ENCODE measurements at places on chromosomes 4 and X.

DNA sequence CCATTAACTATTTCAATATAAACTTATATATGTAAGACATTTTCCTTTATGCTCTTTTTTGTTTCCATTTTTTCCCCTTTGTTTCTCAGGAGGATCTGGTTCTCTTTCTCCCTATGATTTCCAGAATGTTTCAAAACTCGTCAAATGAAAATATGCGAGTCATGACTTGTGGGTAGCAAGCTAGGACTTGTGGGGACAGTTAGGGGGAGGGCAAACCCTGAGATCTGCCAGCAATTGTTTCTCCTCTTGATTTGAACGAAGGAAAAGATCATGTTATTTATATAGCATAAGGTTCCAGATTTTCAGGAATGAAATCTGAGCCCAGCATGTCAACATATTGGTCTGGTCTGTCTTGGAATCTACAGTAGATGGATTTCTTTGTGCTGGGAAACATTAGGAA, 28.9 kb upstream of the GPC4 start:
- DNase-seq: no peak

- no peak for DNase-seq
Measured at GRCh38 chr4:7199129-7199725, 6.9 kb downstream of the SORCS2 start.

DNA sequence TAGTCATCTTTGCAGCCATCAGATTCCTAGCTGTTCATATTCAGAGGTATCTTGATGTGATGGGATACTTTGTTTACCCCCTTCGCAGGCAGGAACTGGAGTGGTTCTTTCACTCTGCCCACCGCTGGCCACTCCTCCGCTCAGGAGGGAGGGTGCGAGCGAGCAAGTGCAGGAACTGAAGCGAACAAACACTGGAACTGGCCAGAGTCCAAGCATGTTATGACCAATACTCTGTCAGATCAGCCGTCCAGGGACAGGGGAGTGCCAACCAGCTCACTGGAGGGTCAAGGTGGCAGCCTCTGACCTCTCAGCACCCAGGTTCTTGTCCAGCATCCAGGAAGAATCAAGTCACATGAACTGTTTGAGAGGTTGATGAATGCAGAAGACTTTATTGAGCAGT, 18.0 kb upstream of the MANBA start:
- peak; percentile 25 for DNase-seq

DNA sequence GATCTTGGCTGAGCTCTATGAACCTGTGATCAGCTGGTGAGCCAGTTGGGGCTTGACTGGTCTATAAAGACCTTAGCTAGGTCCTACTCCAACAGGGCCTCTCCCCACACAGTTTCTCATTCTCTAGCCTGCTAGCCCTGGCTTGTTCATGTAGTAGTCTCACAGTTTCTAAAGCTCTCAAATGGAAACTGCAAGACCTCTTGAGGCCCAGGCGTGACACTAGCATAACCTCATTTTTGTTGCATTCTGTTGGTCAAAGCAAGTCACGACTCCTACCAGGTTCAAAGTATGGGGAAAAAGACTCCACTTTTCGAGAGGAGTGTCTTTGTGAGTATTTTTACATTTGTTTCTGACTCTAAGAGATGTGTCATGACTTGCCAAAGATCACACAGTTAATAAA, 50.9 kb downstream of the CEP44 start:
- DNase-seq: no peak

- DNase-seq: no peak
Measured at GRCh38 chr4:85149676-85150075, 183.2 kb upstream of the WDFY3 start.

DNA sequence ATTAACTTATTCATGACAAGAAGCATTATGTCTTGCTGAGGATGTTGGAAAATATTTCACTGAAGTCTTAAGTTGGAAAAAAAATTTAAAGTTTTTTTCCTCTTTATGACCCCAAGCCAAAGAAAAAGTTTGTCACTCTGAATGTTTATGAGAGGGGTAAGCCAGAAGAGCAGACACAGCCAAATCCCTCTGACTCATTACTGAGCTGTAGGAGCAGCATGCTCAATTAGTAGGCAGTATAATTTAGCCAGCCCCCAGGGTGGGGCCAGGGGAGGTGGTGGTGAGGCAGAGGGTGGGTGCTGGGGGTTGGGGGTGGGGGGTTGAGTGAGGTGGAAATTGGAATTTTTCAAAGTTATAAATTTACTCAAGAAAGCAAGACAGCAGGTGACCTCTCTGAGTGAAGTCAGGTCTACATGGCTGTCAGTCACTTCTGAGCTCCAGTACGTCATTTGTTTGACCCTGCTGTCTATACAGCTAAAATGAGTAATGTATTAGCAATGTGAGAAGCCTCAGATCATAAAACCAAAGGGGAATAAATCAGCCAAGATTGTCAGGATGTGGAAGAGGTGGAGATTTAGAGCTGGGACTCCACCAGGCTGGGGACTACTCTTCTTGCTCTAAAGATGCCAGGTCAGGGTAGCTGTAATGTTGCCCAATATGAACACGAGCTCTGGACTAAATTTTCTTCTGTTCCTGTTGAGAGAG, 98.8 kb upstream of the NDP start:
- DNase-seq: no peak

DNA sequence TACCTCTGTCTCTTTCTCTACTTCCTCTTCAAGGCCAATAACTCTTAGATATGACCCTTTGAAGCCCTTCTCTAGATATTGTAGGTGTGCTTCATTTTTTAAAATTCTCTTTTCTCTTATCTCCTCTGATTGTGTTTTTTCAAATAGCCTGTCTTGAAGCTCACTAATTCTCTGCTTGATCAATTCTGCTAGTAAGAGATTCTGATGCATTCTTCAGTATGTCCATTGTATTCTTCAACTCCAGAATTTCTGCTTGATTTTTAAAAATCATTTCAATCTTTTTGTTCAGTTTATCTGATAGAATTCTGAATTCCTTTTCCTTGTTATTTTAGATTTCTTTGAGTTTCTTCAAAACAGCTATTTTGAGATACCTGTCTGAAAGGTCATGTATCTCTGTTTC, 47.9 kb downstream of the MCUB start:
- no peak for DNase-seq

- DNase-seq: peak; percentile 56
Measured at GRCh38 chr4:41061482-41062185, 152.7 kb downstream of the APBB2 start.

DNA sequence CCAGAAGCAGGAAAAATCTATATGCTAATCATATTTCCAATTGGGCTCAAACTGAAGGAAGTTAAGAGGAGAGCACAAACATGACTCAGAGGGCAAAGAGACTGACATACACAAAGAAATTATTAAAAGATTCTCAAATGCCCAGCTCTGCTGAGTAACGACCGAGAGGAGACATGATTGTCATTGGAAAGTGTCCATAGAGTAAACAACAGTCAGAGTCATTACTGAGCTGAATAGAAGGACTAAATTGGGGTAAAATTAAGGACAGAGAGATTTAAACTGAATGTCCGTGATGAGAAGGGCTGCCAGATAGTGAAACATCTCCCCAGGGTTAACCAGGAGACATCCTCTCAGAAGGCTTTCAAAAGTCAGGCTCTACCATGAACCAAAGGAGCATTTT, 111.2 kb upstream of the GALNT7 start:
- DNase-seq: peak; percentile 49

- no peak for DNase-seq
Measured at GRCh38 chrX:10011991-10012390, 44.8 kb downstream of the CLDN34 start.

DNA sequence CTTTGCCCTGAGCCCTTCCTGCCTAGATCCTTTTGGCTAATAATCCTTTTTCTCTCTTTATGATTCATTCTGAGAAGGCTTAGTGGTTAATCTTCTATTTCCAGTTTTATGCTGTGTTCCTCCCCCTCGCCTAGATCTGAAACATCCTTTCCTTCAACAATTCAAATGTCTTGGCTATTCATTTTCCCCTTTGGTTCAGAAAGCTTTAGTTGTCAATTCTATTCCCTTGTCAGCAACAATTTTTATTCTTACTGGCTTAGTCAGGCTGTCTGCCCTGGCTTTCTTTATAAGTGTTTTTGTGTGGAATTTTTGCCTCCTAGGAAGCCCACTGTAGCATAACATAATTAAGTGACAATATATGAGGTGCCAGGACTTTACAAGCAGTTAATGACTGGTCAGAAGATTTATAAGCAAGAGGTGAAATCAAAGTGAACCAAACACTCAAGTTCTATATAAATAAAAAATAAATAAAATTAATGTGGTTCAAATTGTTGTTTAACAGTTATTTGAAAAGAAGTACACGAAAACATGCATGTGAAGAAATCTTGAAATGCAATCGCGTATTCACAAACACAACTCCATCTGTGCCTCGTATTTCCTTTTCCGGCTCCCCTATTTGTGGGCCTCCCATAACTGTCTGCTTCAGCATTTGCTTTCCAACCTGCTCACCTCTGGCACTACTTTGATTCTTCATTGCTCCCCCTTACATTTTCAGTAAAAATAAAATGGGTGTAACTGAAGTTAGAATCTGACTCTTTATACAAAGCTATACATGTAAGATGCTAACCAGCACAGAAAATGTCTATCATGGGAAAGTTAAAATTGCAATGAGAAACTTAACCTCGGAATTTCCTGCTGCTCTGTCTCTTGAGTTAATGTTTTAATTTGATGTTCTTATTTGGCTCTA, 235.4 kb downstream of the SPRY1 start:
- no peak for DNase-seq

DNA sequence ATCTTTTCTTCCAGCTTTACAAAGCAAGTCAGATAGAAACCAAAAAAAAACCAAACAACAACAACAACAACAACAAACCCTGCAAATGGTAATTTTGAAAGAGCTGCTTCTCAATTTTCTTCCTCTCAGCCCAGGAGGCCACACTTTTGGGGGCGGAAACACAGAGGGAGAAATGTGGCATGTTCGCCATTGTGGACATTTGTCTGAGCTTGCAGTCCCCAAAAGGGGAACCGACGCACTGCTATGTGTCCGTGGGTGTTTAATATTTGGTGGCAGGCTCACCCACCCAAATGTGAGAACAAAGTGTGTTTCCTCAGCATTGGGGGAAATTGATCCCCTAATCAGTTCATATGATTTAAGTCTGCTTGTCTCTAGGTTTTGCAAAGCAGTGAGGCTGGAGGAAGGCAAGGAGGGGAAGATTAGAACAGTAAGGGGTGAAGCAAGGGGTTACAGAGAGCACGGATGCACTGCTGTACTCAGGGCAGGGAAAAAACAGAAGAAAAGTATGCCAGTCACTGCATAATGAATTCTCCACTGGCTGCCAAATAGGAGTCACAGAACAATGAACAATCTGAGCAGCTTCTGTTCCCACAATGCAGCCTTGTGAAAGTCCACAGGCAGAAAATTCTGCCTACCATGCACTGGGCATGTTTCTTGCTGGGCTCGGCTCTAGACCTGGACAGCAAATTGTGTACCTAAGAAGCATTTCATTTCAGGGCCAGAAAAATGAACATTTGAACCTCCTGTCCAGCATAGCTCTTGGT, 74.7 kb upstream of the GPM6B start:
- DNase-seq: no peak

DNA sequence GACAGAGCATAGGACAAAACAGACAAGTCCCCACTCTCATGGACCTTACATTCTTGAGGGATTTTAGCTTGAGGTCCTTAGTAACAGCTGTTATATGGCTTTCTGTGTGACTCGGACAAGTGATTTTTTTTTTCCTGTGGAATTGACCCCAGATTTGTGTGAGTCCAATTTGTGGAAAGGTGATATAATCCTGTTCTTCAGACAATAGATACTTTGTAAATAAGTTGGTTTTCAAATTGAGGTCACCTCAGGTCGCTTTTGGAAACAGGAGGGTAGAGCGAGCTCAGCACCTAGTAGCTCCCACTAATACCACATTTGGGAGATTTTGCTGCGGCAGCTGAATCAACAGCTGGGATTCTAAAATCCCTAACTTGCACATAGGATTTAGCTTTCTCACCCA, 1008.8 kb downstream of the ADGRL3 start:
- no peak for DNase-seq

DNA sequence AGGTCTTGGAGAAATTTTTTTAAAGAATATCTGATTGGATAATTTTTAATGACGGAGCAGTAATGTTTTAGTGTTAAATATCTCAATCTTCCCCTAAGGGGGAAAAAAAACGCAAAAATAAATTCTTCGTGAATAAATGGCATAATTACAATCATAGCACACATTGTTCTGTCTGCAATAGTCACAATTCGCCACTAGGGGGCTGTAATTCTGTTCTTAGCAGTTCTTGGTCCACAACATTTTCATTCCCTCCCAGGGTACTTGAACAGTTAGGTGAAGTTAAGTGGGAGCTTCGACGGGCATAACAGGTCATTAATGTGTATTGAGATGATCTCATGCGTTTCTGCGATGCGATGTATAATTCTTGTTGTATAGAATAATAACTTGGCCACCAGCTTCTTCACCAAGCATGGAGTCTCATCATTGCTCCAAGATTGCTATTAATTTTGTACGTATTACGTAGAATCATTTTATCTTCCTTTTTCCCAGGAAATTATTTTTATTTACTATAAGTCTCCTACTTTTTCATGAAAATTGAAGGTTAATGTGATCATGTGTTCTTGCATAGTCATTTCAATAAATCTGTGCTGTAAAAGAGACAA, 27.2 kb downstream of the HTR2C start:
- peak; percentile 46 for DNase-seq

GRCh38 chr4:140103676-140104075, 50.3 kb downstream of the MAML3 start:
- DNase-seq: no peak

DNA sequence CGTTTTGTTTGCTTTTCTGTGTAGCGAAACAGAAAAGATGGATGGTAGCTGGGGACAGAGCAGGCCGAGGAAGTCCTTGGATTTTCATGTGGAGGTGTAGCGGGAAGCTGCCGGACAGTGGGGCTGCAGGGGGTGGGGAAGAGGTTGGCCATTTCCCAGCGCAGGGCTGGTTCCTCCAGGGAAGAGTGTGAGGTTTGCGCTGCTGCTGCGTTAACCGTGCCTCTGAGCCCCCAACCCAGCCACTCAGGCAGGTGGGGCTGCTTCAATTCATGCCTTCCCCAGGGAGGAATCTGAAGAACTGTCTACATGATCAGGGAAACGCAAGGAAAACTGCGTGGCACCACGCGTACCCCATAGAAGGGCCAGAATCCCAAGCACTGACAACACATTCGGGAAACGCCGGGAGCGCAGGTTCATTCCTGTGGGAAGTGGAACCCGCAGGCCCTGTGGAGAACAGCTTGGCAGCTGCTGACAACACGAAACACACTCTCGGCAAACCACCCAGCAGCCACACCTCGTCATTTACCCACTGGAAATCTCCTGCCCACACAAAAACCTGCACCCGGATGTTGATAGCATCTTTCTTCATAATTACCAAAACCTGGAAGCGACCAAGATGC, 57.7 kb downstream of the PCGF3 start:
- DNase-seq: no peak

- DNase-seq: no peak
Measured at GRCh38 chrX:581066-581465, 49.5 kb upstream of the SHOX start.

DNA sequence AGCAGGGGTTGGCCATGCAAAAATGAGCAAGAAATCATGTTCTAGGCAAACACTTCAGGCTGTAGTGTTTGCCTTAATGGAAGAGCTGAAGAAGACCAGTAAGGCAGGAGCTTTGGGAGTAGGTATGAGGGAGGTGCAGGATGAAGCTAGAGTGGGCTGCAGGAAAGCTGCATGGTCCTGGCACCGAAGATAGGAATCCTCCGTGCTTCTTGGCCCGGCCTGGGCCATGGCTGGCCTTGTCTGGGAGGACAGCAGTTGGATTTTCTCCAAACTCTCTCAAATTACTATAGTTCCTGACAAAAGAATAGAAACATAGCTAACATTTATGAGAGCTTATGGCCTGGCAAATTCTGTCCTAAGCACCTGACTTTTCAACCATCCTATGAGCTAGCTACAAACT, 116.5 kb downstream of the UCHL1 start:
- peak; percentile 23 for DNase-seq

All from dermis microvascular lymphatic vessel endothelial cell (primary cell).